ENCODE measurements at places on chromosomes 2 and 18.

DNA sequence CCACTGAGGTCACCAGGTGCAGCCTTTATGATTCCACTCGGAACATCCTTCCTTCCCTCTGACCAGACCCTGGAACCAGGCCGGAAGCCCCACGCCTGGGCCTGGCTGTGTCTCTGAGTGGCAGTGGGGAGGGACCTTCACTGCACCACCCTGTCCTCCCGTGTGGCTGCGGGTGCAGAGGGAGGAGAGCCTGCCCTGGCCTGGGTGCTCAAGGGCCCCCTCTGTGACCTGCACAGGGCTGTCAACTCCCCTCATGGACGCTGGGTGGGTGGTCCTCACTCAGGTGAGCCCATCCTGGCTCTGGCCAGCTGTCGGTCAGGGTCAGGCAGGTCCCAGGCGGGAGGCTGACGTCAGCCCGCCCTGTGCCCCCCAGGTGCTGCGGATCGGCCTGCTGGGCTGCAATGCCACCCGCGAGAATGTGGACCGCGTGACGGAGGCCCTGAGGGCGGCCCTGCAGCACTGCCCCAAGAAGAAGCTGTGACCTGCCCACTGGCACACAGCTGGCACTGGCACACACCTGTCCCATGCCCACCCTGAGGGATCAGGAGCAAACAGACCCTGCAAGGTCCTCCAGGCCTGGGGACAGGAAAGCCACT lies 9.8 kb downstream of the AGXT start:
- no peak for DNase-seq

- no peak for DNase-seq
Measured at GRCh38 chr2:215356948-215357461, 45.1 kb downstream of the ATIC start.

DNA sequence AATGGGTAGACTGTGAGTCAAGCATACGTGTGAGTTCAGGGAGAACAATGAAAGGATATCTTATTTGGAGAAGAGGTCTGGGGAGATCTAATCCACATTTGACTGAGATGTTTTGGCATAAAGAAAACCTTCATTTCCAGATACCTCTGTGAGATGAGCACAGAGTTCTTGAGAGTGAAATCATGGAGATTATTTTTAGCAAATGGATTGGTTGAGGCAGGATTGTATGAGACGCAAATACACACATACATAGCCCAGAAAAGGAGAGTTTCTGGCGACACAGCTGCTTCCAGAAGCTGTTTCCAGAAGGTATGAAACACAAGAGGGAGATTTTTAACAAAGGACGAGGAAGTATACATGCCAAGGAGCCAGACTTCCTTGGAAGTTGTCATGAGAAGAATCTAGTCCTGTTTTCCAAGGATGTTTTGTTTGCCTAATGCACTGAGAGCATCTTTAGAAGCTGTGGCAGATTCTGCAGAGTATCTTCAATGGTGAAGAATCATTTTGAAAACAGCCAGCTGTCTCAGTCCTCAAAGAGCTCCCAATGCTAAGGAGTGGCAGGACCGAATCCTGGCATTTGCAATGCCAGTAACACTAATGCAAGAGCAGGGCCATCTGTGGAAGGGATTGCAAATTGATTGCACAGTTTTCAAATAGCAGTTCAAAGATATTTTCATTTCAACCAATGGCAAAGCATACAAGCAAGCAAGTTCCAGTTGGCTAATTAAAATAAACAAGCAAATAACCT lies 177.2 kb downstream of the SETBP1 start:
- DNase-seq: no peak

GRCh38 chr2:144711084-144711483 lies 191.2 kb upstream of the ZEB2 start:
- DNase-seq: no peak

DNA sequence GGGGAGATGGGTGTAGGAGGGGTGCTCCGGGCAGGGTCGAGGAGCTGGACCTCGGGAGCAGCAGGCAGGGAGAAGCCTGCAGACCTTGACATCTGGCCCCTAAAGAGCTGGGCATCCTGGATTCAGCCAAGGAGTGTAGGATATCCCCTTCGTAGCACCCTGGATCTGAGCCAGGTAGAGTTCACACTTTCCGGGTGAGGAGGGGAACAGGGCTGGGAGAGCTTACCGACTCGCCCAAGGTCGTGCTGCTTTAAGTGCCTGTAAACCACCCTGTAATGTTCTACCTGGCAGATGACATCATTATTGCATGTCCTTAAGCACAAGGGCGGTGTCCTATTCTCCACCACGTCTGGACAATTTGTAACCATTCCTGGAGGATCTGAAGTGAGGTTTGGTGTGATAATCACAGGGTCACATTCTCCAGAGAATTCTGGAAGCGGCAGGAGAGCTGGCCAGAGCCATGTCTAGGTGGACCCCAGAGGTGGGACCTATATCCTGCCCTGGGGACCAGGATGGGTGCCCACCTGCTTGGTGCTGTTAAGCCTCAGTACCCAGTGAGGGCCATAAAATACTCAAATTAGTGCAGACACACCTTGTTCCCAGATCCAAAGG lies 14.6 kb downstream of the ITM2C start:
- no peak for DNase-seq

GRCh38 chr2:199979832-199980628 lies 24.6 kb downstream of the MAIP1 start:
- peak; percentile 41 for DNase-seq

DNA sequence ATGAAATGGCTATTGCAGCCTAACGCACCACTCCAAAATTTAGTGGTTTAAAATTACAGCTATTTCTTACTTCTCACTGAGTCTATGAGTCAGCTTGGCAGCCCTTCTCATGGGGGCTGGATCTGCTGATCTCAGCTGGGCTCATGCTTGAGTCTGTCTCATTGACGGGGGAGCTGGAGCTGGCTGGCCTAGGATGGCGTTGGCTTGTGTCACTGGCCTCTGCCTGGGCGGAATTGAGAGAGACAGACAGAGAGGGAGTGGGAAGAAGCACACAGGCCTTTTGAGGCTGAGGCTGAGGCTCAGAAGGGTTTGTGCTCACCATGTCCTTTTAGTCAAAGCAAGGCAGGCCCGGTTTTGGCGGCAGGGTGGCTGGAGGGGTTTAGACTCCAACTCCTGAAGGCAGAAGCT lies 412.1 kb upstream of the MYT1L start:
- no peak for DNase-seq

- DNase-seq: no peak
Measured at GRCh38 chr2:104368089-104368488, 485.8 kb upstream of the POU3F3 start.

DNA sequence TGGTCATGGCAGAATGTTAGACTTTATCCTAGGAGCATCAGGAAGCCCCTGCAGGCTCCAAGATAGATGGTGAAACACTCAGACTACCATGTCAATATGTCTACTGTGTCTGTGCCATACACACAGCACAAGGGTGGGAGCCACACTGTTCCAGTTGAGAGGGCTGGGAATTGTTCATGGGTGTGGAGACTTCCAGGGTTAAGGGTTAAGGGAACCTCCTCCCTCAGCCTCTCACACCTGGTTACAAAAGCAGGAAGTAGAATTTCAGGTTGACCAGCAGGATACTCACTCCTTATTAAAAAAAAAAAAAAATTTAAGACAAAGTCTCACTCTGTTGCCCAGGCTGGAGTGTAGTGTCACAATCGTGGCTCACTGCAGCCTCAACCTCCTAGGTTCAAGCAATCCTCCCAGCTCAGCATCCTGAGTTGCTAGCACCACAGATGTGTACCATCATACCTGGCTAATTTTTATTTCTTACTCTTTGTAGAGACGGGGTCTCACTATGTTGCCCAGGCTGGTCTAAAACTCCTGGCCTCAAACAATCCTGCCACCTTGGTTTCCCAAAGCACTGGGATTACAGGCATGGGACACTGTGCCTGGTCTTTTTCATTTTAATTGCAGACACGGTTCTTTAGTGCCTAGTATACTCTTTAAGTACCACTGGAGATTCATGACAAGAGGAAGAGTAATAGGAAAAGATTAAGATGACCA lies 26.0 kb downstream of the SULT1C2 start:
- no peak for DNase-seq

DNA sequence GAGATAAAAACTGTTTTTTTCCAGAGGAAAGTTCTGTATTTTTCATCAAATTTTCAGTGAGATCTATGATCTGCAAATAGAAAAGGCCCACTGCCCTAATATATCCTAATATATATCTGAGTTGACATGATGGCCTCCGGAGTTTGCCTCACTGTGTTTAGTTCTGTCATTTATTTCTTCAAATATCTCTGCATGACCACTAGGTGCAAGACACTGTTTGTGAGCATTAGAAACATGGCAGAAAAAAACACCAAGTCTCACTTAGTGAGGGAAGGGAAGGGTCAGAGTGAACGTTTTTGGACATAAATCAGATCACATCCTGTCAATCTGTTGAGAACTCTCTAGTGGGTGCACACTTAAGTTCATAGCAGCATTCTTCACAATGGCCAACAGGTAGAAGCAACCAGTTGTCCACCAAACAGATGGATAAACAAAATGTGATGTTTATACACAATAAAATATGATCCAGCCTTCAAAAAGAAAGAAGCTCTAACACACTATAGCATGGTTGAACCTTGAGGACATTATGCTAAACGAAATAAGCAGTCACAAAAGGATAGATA lies 53.4 kb downstream of the SPIRE1 start:
- DNase-seq: no peak

DNA sequence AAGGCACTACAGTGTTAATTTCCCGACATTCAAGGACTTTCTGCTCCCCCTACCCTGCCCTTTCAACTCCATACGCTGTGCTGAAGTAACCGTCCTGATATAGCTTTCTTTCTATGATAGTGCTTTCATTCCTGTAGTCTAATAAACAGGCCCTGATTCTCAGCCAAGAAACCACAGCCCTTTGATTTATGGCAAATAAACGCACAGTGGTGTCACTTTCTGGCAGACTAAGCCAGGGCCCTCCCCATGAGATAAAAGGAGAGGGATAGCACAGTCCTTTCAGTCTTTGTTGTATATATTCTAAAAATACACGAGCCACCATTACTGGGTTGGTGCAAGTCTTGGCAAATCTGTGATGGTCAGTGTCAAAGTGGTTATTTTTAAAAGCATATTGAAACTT lies 291.2 kb downstream of the ALPK2 start:
- DNase-seq: no peak

DNA sequence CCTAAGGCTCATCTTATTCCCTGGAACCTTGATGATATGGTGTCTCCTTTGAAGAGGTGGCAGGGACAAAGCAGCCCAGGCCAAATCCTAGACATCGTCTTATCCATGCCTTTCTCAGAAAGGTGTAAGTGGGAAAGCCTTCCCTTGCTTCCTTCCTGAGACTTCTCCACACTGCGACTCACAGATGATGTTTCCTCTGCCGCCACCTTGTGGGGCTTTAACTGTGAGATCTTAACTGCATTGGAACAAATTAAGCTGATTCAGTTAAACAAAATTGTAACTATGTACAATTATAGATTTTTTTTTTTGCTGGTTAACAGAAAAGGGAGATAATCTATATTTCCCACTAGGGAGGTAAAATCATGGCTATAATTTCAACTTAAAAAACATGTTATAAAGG lies 10.0 kb upstream of the GCA start:
- DNase-seq: peak; percentile 36

DNA sequence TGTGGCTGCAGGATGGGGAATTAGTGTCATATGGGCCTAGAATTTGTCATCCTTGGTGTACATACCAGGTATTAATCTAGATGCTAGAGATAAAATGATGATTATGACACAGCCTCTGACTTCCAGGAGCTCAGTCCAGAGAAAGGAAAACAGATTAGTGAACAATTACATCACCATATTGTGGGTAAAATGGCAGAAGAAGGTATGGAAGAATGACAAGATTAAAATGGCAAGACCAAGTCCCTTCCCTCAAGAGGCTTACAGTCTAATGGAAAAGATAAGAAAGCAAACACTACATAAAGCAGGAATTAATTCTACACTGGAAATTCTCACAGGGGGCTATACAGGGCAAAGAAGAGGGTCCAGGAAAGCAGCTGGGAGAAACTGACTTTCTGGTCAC lies 25.9 kb upstream of the TYMS start:
- DNase-seq: no peak

DNA sequence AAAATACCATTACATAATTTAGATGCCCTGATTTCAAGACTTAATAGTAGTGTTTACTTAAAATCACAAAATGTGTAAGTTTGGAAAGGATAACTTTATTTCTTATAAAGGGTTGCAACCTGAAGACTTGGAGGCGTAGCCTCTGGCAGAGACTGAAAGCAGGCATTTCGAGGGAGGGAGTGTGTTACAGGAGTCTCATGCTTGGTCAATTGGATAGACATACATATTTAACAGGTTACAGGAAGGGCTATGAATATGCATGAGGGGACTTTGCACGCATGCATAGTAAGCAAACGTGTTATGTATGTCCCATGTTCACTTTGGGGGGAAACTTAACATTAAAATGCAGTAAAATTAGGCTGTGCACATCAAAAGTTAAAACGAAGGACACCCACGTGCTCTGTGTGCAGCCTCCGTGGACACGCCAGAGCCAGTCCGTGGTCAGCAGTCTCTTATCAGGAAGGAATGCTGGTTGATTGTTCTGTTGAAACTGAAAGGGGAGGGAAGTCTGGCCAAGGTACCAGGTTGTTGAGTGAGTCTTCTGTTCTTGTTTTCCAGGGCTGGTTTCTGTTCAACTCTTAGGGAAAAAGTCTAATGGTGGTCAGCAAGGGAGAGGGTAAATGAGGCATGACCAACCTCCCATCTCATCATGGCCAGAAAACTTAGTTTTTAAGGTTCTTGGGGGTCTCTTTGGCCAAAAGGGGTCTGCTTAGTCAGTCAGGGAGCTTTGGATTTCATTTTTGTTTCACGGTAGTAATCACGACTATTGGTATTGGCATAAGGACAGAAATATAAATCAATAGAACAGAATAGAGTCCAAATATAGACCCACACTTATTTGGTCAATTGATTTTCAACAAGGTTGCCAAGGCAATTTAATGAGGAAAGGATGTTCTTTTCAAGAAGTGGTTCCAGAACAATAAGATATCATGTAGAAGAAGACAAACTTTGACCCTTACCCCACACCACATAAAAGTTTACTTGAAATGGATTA lies 121.9 kb downstream of the MCFD2 start:
- DNase-seq: no peak

DNA sequence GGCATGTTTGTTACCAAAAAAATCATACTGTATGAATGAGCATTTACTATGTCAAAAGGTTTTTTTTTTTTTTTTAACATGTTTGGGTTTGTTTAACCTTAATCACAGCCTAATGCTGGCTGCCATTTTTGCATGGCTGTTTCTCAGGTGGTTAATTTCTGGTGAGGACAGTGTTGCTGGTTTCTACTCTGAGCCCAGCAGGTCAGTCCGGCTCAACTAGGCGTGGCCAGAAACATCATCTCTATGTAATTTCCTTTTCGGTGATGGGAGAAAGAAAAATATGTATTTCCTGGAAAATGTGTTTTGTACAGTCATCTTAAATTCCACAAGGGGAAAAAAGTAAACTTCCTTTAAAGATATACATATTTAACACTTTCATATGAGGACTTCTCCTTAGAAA lies 24.9 kb upstream of the BZW1 start:
- DNase-seq: peak; percentile 22

GRCh38 chr2:165058476-165059265 lies 103.3 kb upstream of the SLC38A11 start:
- no peak for DNase-seq

- no peak for DNase-seq
Measured at GRCh38 chr18:74289137-74289536, 2.6 kb downstream of the CYB5A start.

- DNase-seq: no peak
Measured at GRCh38 chr2:41718705-41719104, 329.1 kb upstream of the PKDCC start.
